Neuronal stem cell (in vitro differentiated cells): ENCODE measurements at places on chromosomes 7 and 10.

DNA sequence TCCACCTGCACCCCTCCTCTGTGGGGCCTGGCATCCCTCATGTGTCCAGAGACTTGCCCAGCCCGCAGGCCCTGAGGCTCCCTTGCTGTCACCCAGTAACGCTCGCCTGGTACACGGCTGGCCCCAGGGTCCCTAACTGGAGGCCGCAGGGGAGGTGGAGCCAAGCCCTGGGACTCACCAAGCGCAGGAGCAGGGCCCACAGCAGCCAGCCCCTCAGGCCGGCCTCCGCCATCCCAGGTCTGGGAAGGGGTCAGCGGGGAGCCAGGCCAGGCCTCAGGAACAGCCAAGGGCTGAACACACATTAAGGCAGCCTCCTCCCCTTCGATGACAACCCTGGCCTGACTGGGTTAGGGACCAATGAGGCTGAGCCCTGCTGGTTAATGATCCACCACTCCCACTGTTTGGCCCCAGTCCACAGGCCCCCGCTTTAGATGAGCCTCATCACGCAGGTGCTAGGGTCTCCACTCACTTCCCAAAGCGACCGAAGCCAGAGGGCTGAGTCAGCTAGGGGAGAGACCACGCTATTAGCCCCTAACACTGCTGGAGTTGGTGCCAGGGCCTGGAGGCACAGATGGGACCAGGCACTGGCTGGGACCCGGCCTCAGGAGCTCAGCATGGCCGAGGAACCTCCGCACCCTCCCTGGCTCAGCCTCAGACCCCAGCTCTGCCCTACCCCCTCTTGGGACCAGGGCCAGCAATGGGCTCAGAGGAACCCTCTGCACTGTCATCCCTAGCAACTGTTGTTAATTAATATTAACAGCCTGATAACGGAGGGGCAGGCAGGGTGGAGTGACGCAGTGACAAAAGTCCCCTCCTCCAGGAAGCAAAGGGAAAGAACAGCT is at the start of gene NPC1L1:
NPC1L1 (minus strand) TSS at position 303 of the 842 bp plus-strand sequence; CDS start at position 232, 71 bp downstream.
- no peak within 1 kb of the TSS for H3K27ac ChIP-seq
- no peak within 1 kb of the TSS for H3K4me3 ChIP-seq
- H3K4me1 ChIP-seq: peaks cover 3% of the 10 kb centered on the region
- H3K27me3 ChIP-seq: no peaks in the 10 kb centered on the region
- no peaks in the 10 kb centered on the region for H3K36me3 ChIP-seq
- DNase-seq: no peak

DNA sequence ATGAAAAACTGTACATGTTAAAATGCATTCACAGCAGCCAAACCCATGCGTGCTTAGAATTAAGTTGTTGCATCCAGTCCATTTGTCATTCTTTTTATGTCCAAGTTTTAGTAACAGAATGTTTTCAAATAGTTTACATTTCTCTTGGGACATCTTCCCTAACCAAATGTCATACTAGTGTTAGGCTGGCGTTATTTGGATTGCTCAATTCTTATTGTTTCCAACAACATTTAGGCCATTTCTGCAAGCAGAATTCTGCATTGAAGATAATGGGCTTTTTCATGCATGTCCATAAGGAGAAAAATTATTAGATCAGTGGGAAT is 203.0 kb downstream of the HIBADH start:
- H3K36me3 ChIP-seq: no peaks in the 10 kb centered on the region
- H3K27ac ChIP-seq: no peak overlapping the region
- H3K4me3 ChIP-seq: no peak overlapping the region
- no peaks in the 10 kb centered on the region for H3K4me1 ChIP-seq
- H3K27me3 ChIP-seq: no peaks in the 10 kb centered on the region
- DNase-seq: no peak

- H3K4me3 ChIP-seq: peak overlapping the region; percentile 78
- peaks cover 3% of the 10 kb centered on the region for H3K4me1 ChIP-seq
- H3K36me3 ChIP-seq: no peaks in the 10 kb centered on the region
- H3K27me3 ChIP-seq: no peaks in the 10 kb centered on the region
- H3K27ac ChIP-seq: no peak overlapping the region
Observed at GRCh38 chr10:43689007-43689491, 40.4 kb upstream of the ZNF32 start.

DNA sequence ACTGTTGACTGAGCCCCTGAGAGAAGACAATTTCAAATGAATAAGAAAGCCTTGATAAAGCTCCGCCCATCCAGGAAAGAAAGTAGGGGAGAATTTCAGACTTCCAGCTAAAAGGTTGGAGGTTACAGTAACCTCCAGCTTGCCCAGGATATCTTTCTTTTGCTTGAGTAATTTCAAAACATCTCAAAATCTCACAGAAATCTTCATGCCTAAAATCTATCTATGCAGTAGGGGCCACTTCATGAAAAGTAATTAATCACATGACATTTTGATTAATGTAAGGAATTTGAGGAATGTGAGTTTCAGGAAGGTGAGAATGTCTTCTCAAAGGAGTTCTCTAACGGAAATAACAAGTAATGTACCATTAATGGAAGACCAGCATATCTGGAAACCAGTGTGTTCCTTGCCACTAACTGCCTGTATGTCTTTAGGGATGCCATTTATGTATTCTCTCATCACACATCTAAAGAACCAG is 24.2 kb downstream of the TRIL start:
- DNase-seq: no peak
- H3K27ac ChIP-seq: no peak overlapping the region
- H3K4me1 ChIP-seq: peaks cover 7% of the 10 kb centered on the region
- no peaks in the 10 kb centered on the region for H3K36me3 ChIP-seq
- no peaks in the 10 kb centered on the region for H3K27me3 ChIP-seq

- H3K27ac ChIP-seq: no peak overlapping the region
- no peak for DNase-seq
- H3K27me3 ChIP-seq: no peaks in the 10 kb centered on the region
- H3K4me1 ChIP-seq: no peaks in the 10 kb centered on the region
Observed at GRCh38 chr7:100044718-100045117, 4.9 kb upstream of the ZSCAN21 start.

GRCh38 chr7:139560678-139561077 is 37.2 kb downstream of the CLEC2L start:
- no peak overlapping the region for H3K27ac ChIP-seq
- no peak overlapping the region for H3K4me3 ChIP-seq
- no peaks in the 10 kb centered on the region for H3K27me3 ChIP-seq
- H3K4me1 ChIP-seq: no peaks in the 10 kb centered on the region
- peaks cover 10% of the 10 kb centered on the region for H3K36me3 ChIP-seq

GRCh38 chr7:131908714-131909113 is 352.3 kb upstream of the PODXL start:
- no peak overlapping the region for H3K4me3 ChIP-seq
- no peak for DNase-seq
- no peaks in the 10 kb centered on the region for H3K36me3 ChIP-seq
- no peak overlapping the region for H3K27ac ChIP-seq
- peaks cover 54% of the 10 kb centered on the region for H3K27me3 ChIP-seq

DNA sequence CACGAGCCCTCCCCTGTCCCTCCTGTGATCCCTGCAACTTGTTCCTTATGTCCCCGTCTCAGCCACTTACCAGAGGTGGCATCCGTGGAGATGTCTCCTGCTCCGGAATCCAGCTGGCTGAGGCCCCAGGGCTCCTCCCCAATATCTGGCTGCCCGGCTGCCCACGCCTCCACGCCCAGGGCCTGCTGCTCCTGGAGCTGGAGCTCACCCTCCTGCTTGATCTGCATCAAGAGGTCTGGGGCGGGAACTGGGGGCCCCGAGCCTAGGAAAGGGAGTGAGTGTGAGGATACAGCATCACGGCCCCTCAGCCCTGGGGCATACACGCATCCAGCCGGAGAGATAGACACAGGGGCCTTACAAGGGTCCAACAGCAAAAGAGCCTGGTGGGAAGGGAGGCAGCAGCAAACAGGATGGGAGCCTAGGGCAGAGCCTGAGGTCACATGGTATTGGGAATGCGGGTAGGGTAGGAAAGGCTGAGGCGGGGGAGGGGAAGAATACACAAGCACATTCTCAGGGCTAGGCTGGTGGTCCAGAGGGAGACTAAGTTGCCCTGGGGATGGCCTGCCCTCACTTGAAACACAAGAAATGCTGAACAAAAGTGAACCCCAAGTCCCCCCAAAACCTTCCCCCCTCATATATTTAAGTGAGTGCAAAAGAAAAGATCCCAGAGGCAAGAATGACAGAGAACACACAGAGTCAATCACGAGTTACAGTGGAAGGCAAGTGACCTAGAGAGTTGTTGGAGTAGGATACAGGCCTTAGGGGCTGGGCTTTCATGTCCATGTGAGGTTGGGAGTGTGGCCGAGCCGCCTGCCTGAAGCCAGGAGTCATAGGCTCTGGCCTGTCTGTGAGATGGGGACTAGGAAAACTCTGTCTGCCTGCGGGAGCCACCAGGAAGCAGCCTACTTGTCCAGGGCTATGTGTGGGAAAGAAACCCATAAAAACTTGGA is 16.9 kb upstream of the ZNF777 start:
- DNase-seq: no peak
- no peak overlapping the region for H3K27ac ChIP-seq
- no peak overlapping the region for H3K4me3 ChIP-seq
- no peaks in the 10 kb centered on the region for H3K4me1 ChIP-seq
- no peaks in the 10 kb centered on the region for H3K27me3 ChIP-seq

DNA sequence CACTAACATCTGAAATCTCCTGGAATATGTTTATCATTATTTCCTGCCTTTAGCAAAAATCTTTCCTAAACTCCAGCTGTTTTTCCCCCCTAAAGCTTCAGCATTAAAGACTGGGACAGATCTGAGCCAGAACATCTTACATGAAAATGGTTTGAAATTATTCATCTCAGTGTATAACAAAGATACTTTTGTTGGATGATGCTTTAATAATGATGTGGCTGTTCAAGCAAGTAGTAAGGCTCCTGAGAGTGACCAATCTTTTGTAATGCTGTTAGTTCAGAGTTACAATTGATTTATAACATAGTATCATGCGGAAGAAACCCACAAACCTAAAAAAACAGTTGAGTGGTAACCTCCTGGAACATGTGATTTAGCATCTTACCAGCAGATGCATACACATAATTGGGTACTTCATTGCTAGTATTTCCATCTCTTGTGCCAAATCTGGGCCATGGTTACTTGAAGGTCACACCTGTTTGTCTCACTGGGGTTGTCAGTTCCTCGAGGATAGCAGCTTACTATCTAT is 1.5 kb downstream of the BZW2 start:
- no peak overlapping the region for H3K27ac ChIP-seq
- no peak for DNase-seq
- H3K4me1 ChIP-seq: peaks cover 26% of the 10 kb centered on the region
- no peaks in the 10 kb centered on the region for H3K36me3 ChIP-seq

DNA sequence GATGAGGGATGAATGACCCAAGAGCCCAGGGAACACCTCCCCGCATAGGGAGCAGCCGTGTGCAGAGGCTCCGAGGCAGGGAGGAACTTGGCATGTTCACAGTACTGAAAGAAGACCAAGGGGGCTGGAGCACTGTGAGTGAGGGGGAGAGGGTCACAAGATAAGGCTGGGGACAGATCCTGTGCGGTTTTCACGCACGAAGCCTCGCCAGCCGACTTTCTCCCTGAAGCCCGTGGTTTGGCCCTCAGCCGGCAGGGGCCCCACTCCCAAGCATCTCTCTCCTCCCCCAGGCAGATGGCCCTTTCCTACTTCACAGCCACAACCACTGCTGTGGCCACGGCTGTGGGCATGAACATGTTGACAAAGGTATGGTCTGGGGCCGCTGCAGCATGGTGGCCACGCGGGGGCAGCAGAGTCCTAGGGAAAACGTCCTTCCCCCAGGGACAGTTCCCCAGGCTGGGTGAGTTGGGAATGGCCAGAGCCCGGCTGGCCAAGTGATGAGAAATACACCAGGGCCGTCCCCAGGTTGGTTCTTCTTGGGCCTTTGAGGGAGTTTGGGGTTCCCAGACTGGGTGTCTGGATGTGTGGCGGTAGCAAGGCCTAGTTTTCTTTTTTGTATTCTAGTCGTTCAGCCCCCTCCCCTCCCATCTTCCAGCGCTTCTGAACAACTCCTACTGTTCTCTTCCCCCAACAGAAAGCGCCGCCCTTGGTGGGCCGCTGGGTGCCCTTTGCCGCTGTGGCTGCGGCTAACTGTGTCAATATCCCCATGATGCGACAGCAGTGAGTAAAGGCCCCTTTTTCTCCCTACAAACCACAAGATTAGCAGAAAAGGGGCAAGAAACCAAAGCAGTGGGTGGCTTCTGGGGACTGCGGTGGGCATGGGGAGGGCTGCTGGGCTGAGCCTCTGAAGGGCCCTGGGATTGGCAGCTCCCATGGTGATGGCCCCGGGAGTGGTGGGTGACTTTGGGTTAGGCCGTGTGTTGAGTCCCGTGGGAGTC is 14.4 kb upstream of the WBP1L start:
- no peaks in the 10 kb centered on the region for H3K27me3 ChIP-seq
- peak overlapping the region; percentile 15 for H3K27ac ChIP-seq
- no peak overlapping the region for H3K4me3 ChIP-seq
- peaks cover 88% of the 10 kb centered on the region for H3K36me3 ChIP-seq

DNA sequence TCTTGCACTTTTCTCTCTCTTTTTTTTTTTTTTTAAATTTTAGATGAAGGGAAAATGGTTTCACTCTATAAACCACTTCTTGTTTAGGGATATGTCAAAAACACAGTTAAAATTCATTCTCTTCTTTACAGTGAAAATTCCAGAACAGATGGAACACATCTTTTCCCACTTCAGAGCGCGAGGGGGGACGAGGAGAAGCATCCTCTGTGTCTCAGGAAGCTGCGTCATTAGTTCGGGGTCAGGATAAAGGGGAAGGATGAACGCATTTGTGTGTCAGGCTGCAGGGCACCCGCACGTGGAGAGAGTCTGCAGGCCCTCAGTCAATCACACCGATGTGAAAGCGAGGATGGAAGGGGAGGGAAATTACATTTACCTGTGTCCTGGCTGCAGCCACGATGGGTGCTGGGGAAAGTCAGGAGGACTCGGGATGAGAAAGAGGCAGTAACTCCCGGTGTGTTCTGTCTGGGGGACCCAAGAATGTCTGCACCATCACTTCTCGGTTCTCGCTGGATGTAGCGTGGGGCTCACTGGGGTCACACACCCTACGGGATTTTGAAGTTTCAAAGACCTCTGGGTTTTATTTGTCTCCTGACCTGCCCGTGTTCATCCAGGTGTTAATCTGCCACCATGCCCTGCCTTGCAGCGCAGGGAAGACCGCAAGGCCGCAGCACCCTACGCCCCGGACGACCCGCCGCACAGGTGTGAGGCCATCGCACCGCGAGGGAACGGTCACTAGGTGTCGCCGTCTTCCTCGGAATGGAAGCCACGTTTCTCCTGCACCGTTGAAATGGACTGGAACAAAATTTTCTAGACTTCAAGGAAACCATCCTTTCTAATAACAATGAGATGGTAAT is 66.7 kb upstream of the PITRM1 start:
- no peaks in the 10 kb centered on the region for H3K4me1 ChIP-seq
- H3K27ac ChIP-seq: no peak overlapping the region
- no peaks in the 10 kb centered on the region for H3K36me3 ChIP-seq
- H3K4me3 ChIP-seq: no peak overlapping the region
- DNase-seq: peak; percentile 46

GRCh38 chr7:158760936-158761335 is 56.3 kb upstream of the NCAPG2 start:
- no peaks in the 10 kb centered on the region for H3K27me3 ChIP-seq
- no peak overlapping the region for H3K27ac ChIP-seq
- H3K4me3 ChIP-seq: no peak overlapping the region
- H3K36me3 ChIP-seq: peaks cover 9% of the 10 kb centered on the region
- no peaks in the 10 kb centered on the region for H3K4me1 ChIP-seq
